Esophagus squamous epithelium (tissue), 5 donors: ENCODE measurements at places on chromosomes 16 and 17. TPM values are rescaled to one million over a fixed set of nuclear protein-coding genes. Genes with fewer than 3 reads are reported as not detected.

The CA5A gene
- total RNA-seq = not detected

The KRTAP4-3 gene
- total RNA-seq = not detected

DNA sequence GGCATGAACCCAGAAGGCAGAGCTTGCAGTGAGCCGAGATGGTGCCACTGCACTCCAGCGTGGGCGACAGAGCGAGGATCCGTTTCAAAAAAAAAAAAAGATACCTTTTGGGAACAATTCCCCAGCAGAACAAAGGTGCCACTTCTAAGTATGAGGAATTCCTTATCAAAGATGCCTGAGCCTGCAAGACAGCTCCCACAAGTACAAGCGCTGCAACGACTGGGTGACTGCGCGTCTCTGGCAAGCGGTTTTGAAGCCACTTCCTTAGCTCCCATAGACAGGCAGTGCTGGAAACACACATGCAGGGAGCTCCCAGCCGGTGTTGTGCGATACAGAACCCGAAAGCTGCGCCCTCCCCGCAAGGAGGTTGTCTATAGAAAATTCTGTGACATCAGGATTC is 60.5 kb downstream of the ADCY9 start:
- no peaks in the 10 kb centered on the region for H3K36me3 ChIP-seq
- peaks cover 32% of the 10 kb centered on the region for H3K4me1 ChIP-seq
- peak overlapping the region; percentile 5 for H3K27ac ChIP-seq
- no peaks in the 10 kb centered on the region for H3K27me3 ChIP-seq
- no peak overlapping the region for H3K4me3 ChIP-seq
- no peak for DNase-seq

DNA sequence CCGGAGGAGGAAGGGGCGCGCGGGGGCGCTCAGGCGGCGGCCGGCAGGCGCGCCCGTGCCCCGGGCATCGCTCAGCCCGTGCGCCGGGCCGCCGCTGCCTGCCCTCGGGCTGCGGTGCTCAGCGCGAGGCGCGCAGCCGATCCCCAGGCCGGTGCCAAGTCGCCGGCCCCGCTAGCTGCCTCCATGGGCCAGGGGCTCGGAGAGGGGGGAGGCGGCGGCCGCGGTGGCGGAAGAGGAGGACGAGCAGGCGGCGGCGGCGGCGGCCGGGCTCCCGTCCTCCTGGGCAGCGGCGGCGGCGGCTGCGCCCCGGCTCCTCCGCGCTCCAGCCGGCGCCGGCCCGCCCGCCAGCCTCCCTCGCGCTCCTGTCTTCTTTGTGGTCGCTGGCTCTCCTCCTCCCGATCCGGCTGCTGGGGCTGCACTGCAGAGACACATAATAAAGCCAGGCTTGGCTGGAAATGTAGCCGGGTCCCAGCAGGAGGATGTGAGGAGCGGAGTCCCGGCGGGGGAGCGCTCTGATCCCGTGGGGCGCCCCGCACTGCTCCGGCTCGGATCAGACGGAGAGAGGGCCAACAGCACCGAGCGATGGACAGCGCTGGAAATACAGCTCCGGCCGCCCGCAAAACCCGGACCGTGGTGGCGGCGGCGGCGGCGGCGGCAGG is 889 bp upstream of the ZNF423 start:
- H3K4me3 ChIP-seq = peak overlapping the region; percentile 90
- no peak for DNase-seq
- H3K4me1 ChIP-seq = peaks cover 63% of the 10 kb centered on the region
- peak overlapping the region; percentile 82 for H3K27ac ChIP-seq
- no peaks in the 10 kb centered on the region for H3K36me3 ChIP-seq
- H3K27me3 ChIP-seq = no peaks in the 10 kb centered on the region

DNA sequence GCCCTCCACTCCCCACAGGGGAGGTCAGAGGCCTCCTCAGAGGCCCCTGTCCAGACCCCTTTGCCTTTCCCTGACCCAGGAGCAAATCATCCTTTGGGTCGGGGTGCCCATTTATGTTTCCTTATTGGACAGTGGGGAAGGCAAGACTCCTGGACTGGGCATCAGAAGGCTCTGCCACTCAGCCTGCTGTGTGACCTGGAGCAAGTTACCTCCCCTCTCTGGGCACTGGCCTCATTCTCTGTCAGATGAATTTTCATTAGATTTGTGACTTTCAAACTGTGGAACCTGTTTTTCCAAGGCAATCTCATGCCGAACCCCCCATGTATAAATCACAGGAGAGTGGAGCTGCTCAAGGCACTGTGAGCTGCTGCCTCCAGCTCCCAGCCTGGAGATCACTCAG is 47.0 kb upstream of the TOB1 start:
- H3K36me3 ChIP-seq = no peaks in the 10 kb centered on the region
- no peaks in the 10 kb centered on the region for H3K27me3 ChIP-seq
- H3K4me1 ChIP-seq = peaks cover 38% of the 10 kb centered on the region
- no peak for DNase-seq
- no peak overlapping the region for H3K4me3 ChIP-seq

DNA sequence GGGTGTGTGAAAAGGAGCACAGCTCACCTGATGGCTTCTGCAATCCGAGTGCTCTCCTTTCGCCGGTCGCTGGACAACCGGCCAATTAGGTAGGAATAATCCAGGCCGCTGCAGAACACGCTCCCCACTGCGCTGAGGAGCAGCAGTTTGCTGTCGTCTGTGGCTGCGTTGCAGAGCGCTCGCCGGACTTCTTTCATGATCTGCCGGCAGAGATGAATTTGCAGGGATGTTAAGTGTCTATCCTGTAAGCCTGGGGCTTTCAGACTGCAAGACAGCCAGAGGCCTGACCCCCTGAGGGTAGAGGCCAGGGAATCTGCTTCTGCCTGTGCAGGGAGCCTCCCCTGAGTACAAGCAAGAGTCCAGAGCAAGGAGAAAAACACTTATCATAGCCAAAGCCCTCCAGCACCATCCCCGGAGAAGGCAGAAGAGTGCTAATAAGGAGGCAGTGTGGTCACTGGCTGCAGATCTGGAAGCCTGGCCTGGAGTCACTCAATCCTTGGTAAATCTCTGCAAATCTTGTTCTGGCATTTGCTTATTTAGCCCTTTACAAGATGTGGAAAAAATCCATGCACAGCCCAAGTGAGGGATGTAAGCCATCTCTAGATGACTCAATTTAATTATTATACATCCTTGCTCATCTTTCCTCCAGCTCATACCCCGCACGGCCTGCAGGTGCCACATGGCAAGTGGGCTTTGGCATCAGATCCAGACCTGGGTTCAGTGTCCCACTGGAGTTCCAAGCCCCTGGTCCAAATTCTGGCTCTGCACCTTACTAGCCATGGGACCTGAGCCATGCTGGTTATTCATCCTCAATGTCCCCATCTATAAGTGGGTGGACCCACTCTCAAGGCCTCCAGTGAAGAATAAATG is 80.2 kb downstream of the DYNLRB2 start:
- no peaks in the 10 kb centered on the region for H3K27me3 ChIP-seq
- H3K27ac ChIP-seq = no peak overlapping the region
- no peaks in the 10 kb centered on the region for H3K36me3 ChIP-seq
- H3K4me1 ChIP-seq = no peaks in the 10 kb centered on the region

- no peaks in the 10 kb centered on the region for H3K27me3 ChIP-seq
- H3K36me3 ChIP-seq = no peaks in the 10 kb centered on the region
- DNase-seq = no peak
- peaks cover 29% of the 10 kb centered on the region for H3K4me1 ChIP-seq
These were observed 10.3 kb downstream of the NUPR1 start for GRCh38 chr16:28528463-28528867.

DNA sequence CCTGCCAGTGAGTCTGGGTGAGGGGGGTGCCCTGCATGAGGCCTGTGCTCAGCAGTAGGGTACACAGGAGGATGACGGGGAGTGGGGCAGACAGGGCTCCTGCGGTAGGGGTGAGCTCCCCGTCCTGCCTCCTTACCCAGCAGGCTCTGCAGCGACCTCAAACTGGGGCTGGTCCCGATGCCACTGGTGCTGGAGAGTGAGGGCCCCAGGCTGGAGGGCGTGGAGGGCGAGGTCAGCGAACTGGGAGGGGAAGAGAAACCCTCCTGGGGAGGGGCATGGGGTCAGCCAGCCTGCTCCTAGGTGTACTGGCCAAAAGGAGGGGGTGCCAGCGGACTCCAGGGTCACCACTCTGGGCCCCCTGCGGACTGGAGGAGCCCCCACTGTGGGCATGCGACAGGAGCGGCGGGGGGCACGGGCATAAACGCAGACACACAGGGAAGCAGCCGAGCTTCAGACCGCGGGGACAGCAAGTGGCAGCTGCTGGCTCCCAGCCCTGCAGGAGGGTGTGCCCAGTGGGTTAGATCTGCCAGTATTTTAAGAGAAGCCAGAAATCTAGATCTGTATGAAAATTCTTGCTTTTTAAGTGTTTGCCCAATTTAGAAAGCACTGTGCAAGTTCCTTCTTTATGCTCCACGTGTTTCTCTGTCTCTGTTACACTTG is 9.0 kb upstream of the VASN start:
- H3K4me3 ChIP-seq = no peak overlapping the region
- no peaks in the 10 kb centered on the region for H3K4me1 ChIP-seq
- peaks cover 73% of the 10 kb centered on the region for H3K36me3 ChIP-seq
- no peaks in the 10 kb centered on the region for H3K27me3 ChIP-seq
- no peak overlapping the region for H3K27ac ChIP-seq
- DNase-seq = no peak

GRCh38 chr17:45409659-45410076 is 23.0 kb downstream of the ARHGAP27 start:
- H3K36me3 ChIP-seq = no peaks in the 10 kb centered on the region
- H3K4me1 ChIP-seq = peaks cover 29% of the 10 kb centered on the region
- no peak for DNase-seq
- no peaks in the 10 kb centered on the region for H3K27me3 ChIP-seq

DNA sequence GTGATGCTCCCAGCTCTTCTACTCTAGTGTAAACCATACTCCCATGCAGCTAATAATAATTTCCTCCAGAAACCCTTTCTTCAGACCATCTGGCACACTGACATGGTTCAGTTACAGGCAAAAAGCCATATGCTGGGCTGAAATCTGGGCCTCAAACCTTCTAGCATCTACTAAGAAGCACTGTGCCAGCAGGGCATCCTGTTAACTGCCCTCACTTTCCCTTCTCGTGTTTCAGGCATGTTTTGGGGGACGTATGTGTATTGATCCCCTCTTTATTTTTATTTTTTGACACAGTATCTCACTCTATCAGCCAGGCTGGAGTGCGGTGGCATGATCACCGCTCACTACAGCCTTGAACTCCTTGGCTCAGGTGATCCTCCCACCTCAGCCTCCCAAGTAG is 33.3 kb downstream of the STAT5A start:
- H3K4me3 ChIP-seq = no peak overlapping the region
- no peak overlapping the region for H3K27ac ChIP-seq
- DNase-seq = no peak
- no peaks in the 10 kb centered on the region for H3K27me3 ChIP-seq

DNA sequence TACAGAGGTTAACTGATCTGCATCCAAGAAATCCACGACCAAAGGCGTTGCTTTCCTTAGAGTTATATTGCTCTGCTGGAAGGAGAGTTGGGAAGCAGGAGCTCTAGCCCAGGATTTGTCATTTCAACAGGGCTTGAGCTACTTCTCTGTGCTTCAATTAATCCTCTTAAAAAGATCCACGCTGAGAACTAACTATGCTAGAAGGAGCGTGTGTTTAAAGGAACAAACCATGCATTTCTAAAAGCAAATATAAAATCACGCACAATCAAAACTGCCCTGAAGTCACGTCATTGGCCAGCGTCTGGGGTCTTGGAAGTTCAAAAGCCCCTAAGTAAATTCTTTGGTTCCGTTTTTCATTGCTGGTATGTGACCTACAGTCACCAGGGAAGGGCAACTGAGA is 1.1 kb downstream of the ARL6IP1 start:
- H3K27me3 ChIP-seq = no peaks in the 10 kb centered on the region
- no peak for DNase-seq
- H3K4me3 ChIP-seq = peak overlapping the region; percentile 91
- H3K36me3 ChIP-seq = peaks cover 10% of the 10 kb centered on the region
- peaks cover 54% of the 10 kb centered on the region for H3K4me1 ChIP-seq
- H3K27ac ChIP-seq = peak overlapping the region; percentile 95

DNA sequence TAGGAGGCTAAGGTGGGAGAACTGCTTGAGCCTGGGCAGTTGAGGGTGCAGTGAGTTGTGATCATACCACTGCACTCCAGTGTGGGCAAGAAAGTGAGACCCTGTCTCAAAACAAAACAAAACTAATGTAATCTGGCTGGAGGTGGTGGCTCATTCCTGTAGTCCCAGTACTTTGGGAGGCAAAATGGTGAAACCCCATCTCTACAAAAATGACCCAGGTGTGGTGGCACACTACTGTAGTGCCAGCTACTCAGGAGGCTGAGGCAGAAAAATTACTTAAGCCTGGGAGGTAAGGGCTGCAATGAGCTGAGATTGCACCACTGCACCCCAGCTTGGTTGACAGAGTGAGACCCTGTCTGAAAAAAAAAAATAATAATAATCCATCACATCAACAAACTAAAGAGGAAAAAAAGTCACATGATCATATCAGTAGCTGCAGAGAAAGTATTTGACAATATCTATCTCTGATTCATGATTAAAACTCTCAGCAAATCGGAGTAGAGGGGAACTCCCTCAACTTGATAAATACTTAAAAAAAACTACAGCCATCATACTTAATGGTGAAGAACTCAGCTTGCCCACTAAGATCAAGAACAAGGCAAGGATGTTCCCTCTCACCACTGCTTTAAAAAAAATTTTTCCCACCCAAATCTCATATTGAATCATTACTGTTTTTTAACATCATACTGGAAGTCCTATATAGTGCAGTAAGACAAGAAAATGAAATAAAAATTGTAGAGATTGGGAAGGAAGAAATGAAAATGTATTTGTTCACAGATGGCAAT is 31.0 kb downstream of the DHRS7B start:
- H3K27ac ChIP-seq = no peak overlapping the region
- no peaks in the 10 kb centered on the region for H3K36me3 ChIP-seq
- no peaks in the 10 kb centered on the region for H3K4me1 ChIP-seq
- no peak overlapping the region for H3K4me3 ChIP-seq
- no peak for DNase-seq

- no peaks in the 10 kb centered on the region for H3K36me3 ChIP-seq
- peak overlapping the region; percentile 39 for H3K4me3 ChIP-seq
- DNase-seq = no peak
- H3K27me3 ChIP-seq = no peaks in the 10 kb centered on the region
- H3K4me1 ChIP-seq = peaks cover 20% of the 10 kb centered on the region
- H3K27ac ChIP-seq = peak overlapping the region; percentile 60
These were observed 5.4 kb downstream of the BANP start for GRCh38 chr16:87956365-87957231.

DNA sequence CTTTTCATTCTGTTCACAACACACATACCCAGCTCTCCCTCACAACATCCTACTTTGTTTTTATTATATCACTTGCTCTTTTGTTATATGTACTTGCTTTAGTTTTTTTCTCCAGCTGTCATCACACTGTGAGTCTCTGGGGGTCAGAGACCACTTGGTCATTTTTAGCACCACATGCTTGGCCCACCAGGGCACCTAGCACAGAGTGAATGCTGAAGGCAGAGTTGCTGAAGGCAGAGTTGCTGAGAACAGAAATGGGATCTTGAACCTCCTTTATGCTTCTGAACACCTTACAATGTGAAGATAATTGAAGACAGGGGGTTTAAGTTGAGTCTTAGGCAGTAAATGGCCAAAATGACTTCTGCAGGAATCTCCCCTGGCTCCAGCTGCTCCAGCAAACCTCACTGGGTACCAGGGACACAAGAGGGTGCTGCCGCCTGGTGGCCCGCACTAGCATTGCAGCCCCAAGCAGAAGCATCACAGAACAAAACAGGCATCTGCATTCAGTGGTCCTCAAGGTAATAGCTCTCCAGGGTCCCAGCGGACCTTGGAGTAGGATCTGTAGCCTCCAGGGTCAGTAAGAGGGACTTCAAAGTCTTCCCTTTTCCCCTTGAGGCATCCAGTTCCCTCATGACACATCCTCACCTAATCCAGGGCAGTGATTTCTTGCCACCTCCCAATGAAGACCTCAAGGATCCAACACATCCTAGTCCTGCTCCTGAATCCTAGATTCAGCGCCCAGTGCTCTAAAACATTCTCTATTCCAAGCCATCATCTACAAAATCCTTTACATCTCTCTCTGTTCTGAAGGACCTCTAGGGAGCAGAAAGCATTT is 1972.6 kb downstream of the TP53TG3F start:
- no peaks in the 10 kb centered on the region for H3K36me3 ChIP-seq
- H3K27ac ChIP-seq = no peak overlapping the region
- H3K27me3 ChIP-seq = no peaks in the 10 kb centered on the region
- H3K4me3 ChIP-seq = no peak overlapping the region
